Neural progenitor cell (in vitro differentiated cells): ENCODE measurements at places on chromosomes 4 and X.

- peak; percentile 46 for DNase-seq
Measured at GRCh38 chrX:120452131-120452530, 17.0 kb downstream of the LAMP2 start.

DNA sequence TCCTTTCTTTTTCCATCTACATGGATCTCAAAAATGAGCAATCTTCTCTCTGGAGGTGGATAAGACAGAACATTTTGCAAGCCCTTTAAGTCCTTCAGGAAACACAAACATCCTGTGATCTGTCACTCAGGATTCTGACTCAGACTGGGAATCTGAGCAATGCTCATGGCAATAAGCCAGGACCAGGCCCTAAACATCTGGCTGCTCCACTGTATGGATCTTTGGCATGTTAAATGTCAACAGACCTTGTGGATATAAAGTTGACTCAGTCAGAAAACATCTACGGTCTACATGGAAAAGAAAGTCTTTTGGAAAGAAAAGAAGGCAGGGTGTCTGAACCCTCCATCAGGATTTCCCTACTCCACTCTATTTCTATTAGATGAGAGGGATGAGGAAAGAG, 17.8 kb upstream of the CHIC2 start:
- no peak for DNase-seq

GRCh38 chrX:9188117-9188516, 154.2 kb upstream of the FAM9B start:
- no peak for DNase-seq

- no peak for DNase-seq
Measured at GRCh38 chrX:110222497-110223257, 95.2 kb downstream of the AMMECR1 start.

- DNase-seq, result no peak
Measured at GRCh38 chr4:10981096-10981495, 296.5 kb upstream of the CLNK start.

DNA sequence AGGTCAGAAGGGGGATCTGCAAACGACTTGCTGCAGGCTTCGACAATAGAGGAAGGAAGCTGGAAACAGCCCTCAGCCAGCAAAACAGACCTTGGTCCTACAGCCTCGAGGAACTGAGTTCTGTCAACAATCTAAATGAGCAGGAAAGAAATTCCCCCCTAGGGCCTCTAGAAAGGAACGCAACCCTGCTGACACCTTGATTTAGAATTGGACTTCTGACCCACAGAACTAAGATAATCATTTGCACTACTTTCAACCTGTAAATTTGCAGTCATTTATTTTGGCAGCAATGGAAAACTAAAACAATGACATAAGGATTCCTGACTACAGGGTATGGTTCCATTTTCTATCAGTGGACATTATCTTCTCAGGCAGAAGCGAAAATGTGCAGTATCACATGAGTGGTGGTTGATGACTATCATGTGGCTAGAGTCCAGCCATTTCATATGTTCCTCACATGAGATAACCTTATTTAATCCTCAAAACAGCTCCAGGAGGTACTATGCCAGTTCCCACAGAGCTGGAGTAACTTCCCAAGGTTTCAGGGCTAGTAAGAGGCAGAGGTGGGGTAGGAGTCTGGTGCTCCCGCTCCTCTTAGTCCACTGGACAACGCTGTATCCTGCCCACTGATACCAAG, 61.6 kb downstream of the SAT1 start:
- DNase-seq, result no peak

DNA sequence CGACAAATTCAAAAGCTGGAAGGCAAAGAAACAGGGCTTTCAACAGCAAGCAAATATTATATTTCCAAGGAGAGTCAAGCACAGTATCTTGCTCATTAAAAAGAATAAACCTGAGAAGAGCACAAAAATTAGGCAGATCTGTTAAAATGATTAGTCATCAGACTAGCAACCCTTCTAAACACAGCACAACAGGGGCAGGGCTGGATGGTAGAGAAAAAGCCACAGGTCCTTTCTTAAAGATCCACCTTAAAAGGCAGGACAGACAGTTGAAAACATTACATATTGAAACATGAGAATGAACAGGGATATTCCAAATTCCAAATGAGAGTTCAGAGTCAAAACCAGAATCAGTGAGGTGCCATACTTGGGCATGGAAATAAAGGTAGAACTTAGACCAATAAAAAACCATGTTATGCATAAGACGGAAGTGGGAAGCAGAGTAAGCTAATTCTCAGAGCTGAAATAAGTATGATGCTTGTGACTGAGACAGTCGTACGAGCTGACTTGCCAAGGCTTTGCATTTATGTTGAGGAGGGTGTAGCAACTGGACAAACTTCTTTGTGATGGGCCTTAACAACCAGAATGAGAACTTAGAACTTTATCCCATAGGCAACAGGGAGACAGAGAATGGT, 126.9 kb upstream of the FAM9B start:
- no peak for DNase-seq

DNA sequence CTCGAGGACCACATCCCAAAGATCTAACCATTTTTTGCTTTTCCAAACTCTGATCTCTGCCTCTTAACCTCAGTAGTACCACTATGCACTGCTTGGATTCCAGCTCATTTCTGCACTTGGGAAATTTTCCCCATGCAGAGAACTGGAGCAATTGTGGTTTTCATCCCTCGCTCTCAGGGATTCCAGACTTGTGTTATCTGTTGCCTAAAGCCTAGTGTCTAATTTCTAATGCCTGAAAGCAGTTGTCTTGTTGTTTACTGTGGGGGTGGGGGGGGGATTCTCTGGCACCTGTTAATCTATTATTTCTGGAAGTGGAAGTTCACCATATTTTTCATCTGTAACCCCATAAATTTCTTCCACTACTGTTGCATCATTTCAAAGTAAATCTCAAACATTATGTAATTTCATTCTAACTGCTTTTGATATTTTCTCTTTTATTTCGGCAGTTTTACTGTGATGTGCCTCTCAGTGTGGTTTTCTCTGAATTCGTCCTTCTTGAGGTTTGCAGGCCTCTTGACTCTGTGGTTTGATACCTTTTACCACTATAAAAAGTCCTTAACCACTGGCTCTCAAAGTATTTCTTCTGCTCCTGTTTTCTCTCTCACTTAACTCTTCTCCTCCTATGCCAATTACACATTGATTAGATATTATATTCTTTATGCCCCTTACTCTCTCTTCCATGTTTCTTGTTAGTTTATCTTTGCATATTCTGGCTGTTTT, 205.6 kb upstream of the EOLA2 start:
- DNase-seq, result no peak

- peak; percentile 77 for DNase-seq
Measured at GRCh38 chrX:54043541-54044125, 640 bp downstream of the PHF8 start.

- DNase-seq, result peak; percentile 90
Measured at GRCh38 chr4:112521123-112522023, 5.4 kb upstream of the NEUROG2 start.

- DNase-seq, result no peak
Measured at GRCh38 chr4:19497705-19498104, 754.0 kb upstream of the SLIT2 start.

GRCh38 chrX:14573161-14573560, 43.8 kb downstream of the GLRA2 start:
- no peak for DNase-seq

DNA sequence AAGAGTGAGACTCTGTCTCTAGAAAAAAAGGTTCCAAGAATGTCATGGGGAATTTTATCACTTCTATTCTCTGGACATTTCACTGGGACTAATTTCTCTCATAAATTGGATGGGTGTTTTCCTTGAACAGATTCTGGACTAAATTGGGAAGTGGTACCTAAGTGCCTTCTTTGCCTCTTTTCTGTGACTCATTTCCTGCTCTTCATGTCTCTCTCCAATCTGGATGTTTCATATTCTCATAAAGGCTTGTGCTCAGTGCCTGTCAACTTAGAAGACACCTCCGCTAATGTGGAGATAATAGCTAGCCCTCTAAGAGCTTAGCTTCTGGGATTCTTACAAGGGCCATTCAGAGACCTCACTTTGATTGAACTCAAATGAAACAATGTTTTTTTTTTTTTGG, 38.0 kb upstream of the IGFBP7 start:
- DNase-seq, result no peak
